ENCODE measurements at places on chromosomes 11 and 22.

GRCh38 chr11:33089776-33090175 lies 50.4 kb downstream of the TCP11L1 start:
- DNase-seq = no peak

DNA sequence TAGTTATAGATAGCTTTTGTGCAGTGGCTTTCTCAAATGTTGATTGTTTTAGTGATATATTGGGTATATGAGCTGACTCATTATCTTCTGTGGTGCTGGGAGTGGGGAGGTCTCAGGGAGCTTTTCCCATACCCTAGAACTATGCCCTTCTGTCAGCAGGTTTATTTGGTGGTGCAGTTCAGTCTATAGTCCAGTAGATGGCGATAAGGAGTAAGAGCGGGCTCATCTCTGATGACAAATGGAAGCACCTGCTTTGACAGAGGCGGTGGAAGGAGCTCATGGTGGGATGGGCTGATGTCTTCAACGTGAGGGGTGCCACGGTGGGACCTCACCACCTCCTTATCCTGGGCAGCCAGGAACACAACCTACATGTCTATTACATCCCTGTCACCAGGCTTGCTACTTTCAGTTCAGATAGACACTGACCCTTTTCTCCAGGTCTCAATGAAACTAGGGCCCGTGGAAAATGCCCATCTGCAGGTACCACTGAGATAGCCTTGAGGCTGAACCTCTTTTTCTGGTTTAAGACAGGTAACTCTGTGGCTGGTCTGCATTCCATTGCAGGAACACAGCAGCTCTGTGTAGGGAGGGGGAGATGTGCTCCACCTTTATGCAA lies 13.0 kb upstream of the OR6A2 start:
- DNase-seq = no peak

DNA sequence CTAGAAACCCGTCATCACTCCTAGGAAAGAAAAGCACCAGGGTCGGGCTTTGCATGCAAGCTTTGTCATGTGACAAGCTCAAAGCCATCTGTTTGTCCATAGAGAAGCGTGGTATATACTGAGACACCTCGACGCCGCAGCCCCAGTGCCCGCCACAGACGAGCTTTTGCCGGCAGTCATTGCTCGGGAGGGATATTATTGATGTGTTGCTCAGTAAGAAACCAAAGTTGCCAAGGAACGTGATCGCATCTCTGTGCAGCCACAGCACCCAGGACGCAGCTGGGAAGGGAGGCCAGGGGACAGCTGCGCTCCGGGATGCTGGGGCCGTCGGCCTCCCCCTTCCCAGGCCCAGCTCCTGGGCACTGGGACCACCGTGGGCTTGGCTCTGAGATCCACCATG lies 89.5 kb upstream of the KCNQ1OT1 start:
- no peak for DNase-seq

DNA sequence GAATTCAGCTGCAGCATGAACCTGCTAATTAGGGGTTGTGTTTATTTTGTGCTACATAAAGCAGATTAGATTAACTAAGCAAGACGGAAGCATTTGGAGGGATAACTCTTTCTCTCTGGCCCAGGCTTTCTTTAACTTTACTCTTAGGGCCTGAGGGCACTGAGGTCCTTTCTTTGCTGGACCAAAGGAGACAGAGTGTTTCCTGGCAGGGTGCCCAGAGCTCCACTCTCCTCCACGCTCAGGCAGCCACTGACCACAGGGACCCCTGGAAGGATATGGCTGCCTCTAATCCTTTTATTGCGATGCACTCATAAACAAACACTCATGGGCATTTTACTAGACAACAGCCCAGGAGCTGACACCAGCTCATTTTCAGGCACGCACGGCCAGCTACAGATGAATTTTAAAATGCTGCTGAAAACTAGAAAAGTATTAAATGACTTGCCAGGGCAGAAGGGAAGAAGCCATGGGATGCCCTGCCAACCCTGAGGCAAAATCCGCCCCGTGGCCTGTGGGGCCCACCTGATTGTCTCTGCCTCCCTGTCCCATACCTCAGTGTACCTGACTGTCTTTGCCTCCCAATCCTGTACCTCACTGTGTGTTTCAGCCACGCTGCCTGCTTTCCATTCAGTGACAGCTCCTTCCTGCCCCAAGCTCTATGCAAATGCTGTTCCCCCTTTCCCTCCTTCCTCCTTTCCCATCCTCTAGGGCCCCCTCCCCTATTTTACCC lies 192.6 kb upstream of the NAV2 start:
- DNase-seq = peak; percentile 31
